ENCODE measurements at places on chromosomes 2 and 18.

DNA sequence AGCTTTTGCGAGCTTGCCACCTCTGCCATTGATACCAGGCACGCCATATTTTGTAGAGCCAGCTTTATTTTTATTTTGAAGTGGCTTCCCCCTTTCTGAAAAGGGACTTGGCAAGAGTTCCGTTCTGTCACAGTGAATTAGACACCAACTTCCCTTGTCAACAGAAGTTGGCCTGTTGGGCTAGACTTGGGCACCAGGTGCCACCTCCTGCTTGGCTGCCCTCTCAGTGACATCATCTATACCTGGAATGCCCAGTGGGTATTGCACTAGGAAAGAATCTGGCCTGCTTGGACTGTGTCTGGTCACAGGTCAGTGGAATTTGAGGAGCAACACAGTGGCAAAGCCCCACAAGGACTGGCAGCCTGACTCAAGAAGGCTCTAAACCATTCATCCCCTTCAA is 101.0 kb downstream of the BCL2L11 start:
- DNase-seq: no peak

GRCh38 chr2:149904352-149905175 is 317.0 kb upstream of the MMADHC start:
- DNase-seq: no peak

GRCh38 chr18:48413342-48413741 is 4.2 kb upstream of the ZBTB7C start:
- DNase-seq: no peak

- DNase-seq: no peak
These were observed 75.4 kb downstream of the LOXHD1 start for GRCh38 chr18:46581648-46582047.

DNA sequence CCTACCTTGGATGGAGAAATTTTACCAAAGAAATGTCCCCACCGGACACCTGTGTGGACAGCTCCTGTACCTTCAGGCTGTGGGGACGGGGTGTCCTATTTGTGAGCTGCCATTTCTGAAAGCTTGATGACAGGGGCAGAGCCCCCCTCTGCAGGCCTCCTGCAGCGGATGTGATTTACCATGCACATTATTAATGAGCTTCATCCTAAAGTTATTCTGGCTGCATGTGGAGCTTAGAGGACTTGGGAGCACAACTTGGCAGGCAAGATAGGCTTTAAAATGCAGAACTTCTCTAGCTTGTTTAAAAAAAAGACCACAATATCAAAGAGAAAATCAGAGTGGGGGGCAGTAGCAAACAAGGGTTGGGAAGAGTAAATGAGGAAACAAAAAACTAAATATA is 350.0 kb upstream of the KLHL29 start:
- DNase-seq: no peak

GRCh38 chr2:192700934-192701333 is 506.2 kb upstream of the TMEFF2 start:
- no peak for DNase-seq

GRCh38 chr2:10427618-10427949 is 20.5 kb downstream of the ODC1 start:
- DNase-seq: no peak

- DNase-seq: no peak
These were observed 36.4 kb downstream of the WDSUB1 start for GRCh38 chr2:159249990-159250715.

DNA sequence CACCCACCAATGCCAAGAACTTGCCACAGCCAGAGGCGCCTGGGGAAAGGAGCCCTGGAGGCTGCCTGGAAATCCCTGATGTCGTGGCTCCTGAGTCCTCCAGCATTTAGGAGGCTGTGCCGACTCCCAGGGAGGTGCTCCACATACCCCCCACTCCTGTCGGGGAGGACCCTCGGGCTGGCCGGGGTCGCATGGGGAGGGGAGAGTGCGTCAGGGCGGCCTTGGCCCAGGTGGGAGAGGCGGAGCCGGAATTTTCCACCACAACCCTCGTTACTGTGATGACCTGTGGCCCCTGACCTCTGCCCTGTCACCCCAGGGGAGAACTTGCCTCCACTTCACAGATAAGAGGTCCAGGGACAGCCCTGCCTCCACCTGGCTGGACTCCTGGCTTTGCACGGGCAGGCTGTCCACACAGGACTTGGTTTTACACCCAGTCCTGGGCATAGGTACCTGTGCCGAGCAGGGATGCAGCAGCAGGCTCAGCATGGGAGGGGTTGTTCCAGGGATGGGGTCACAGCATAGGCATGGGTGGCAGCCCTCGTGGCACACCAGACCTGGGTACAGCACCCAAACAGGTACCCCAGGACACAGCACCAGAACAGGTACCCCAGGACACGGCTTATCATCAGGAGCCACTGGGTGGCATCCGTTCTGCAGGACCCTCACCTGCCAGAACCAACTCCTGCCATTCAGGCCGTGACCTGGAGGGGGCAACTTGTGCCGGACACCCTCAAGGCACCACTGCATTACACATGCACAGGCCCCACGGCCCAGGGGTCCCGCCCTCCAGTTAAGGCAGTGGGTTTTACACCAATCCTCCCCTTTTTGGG is 12.3 kb upstream of the AGXT start:
- no peak for DNase-seq

DNA sequence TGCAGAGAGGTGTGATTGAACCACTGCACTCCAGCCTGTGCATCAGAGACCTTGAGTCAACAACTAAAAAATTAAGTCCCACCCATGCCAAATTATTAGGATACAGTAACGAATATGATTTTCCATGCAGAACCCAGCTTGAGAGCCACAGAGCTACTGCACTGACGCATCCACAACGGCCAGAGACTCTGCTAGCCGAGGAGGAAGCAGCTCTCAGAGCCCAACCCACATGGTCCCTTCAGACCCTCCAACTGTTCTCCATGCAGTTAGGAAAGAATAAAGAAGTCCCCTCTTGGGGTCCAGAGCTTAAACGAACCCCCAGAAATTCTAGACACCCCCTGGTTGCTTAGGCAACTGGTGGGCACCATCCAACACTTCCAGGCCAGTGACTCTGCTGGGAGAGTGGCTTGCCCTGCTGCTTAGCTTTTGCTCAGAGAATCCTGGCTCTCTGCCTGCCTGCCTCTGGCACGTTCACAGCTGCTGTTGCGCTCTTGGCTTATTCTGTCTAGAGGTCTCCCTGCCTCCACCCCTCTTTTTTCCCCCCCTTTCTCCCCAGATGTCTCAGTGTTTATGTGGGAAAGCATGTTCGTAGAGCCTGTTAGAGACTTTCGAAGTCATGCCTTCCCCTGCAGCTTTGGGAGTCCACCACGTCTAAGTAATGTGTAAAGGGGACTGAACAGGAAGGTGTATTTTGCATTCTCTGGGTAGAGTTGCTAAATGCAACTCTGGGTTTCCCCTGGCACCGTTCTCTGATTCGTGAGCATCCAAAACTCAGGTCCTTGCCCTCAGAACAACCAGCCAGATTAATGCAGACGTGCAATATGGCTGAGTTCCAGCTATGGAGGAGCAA is 26.0 kb upstream of the SP3 start:
- DNase-seq: no peak

DNA sequence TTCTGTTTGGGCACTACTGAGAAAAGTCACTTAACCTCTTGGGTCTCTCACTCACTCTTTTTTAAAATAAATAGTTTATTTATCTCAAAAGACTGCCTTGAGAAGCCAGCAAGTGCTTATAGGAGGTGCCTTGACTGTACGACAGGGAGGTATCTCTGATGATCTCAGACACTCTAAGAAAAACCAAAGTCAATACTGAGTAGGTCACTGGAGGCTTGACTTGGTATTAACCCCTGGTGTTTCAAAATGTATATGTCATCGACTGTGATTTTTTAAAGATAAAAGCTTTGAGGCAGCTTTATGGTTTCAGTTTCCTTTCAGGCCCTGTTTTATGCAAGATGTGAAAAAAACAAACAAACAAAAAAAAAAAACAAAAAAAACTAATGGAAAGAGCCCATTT is 33.7 kb downstream of the MREG start:
- DNase-seq: no peak

GRCh38 chr18:70450426-70451253 is 161.8 kb downstream of the SOCS6 start:
- no peak for DNase-seq

DNA sequence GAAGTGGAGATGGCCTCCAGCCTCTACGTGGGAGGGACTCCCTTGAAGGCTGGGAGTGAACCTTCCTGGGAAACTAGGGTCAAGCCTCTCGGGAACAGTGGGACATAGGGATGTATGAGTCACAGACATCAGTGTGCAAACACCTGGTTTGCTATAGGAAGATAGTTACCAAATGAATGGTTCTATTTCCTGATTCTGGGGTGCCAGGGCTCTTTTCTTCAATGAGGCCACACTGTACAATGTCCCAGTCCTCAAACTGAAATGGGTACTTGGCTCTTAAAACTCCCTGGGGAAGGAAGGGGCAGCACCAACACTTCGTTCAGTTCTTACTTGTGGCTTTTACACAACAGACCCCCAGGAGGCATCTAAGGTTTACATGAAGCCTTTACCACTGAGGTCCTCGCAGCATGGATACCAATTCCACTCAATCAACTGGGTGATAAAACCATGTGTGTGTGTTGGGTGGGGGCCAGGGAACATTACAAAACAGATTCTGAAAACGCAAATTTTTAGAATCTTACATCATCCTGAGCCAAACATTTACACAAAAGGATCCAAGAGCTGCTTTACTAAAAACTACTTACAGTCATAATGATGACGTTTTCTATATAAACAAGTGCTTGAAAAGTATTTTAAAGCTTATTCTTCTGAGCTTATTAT is 10.4 kb downstream of the ERFE start:
- no peak for DNase-seq

DNA sequence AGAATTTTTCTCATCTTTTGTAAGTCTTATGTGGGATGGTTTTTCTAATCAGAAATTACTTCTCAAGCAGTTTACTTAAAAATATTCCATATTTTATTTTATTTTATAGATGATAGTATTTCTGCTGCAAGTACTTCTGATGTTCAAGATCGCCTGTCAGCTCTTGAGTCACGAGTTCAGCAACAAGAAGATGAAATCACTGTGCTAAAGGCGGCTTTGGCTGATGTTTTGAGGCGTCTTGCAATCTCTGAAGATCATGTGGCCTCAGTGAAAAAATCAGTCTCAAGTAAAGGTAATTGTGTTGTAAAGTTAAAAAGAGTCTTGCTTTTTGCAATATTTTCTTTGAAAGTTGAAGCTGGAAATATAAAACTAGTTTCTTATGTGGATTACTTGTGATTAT is 76.2 kb downstream of the EML4 start:
- no peak for DNase-seq

All from effector CD4-positive, alpha-beta T cell (primary cell).